ENCODE measurements at places on chromosomes 7 and 10.

- no peak for DNase-seq
These were observed 33.1 kb upstream of the ADD3 start for GRCh38 chr10:109974504-109975191.

DNA sequence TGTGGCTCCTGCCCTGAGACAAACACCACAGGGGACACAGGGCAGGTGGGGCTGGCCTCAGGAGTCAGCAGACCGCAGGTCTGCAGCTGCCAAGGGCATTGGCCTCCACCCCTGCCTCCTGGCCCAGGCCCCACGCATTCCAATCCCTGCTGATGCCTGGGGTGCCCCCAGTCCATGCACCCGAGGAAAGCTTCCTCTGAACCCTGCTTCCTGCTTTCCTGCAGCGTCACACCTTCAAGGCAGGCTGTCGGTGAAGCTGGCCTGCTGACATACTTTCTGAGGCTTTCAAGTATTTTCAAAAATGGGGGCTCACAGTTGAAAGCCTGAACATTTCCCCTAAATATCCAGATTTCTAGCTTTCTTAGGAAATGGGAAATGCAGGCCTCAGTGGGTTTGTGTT lies 22.5 kb upstream of the ANTXRL start:
- DNase-seq = no peak

GRCh38 chr7:37109843-37110242 lies 338.8 kb downstream of the ELMO1 start:
- DNase-seq = no peak

DNA sequence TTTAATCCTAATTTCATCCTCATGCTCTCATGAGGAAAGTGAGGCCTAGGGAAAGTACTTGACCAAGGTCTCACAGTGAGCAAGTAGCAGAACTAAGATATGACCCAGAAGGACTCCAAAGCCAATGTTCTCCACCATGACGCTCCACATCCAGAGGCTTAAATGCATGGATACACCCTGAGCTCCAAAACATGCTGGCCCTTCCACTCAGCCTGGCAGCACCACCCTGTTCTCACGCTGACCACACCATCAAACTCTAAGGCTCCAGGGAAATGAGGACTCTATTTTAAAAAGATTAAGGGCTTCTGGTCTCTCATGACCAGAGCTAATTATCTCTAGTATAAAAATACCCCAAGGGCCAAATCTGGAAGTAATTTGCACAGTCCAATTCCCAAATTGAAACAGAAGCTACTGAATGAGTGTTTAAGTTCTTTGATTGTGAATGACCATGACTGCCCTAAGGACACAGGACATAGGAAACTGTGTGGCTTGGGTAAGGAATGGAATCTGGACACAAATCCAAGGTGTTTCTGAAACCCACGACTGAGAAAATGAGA lies 71.1 kb upstream of the ABLIM1 start:
- DNase-seq = no peak

GRCh38 chr10:103429647-103430046 lies 22.5 kb downstream of the CALHM2 start:
- no peak for DNase-seq

DNA sequence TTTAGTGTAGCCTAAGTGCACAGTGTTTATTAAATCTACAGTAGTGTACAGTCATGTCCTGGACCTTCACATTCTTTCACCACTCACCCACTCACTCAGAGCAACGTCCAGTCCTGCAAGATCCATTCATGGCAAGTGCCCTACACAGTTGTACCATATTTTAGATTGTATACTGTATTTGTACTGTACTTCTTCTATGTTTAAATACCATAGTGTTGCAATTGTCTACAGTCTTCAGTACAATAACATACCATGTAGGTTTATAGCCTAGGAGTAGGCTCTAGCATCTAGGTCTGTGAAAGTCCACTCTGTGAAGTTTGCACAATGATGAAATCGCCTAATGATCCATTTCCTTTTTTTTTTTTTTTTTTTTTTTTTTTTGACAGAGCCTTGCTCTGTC lies 12.0 kb downstream of the EEPD1 start:
- no peak for DNase-seq
